ENCODE measurements at places on chromosomes 7 and 10. TPM values are rescaled to one million over a fixed set of nuclear protein-coding genes. Genes with fewer than 3 reads are reported as not detected.

RAPGEF5 gene
- total RNA-seq = 3.6 TPM

DNA sequence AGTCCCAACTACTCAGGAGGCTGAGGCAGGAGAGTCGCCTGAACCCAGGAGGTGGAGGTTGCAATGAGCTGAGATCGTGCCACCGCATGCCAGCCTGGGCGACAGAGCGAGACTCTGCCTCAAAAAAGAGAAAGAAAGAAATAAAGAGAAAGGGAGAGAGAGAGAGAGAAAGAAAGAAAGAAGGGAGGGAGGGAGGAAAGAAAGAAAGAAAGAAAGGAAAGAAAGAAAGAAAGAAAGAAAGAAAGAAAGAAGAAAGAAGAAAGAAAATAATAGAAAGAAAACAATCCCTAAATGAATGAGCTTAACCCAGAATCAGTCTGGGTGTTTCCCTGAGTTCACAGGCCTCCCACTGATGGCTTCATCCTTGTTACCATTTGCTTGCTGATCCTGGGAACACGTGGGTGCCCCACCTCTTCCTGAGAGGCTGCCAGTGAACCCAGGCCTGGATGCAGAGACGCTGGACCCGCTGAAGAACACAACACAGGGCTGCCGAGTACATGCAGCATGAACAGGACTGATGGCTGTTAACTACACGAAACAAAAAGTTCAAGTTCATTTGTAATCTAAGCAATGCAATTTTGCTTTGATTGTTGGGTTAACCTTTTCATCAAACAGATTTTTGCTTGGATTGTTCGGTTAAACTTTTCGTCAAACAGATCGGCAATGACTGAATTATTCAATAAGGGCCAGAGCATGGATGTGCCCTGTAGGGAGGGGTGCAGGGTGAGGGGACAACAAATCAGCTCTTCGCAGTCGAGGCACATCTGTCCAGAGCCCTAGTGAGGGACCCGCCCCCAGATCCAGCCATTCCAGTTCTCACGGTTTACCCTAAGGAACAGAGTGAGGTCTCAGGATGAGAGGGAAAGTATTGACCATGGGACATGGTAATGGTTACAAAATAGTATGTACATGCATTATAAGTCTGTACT, 11.5 kb downstream of the NPFFR1 start:
- peak; percentile 46 for DNase-seq
- H3K27ac ChIP-seq = peak overlapping the region; percentile 27
- H3K36me3 ChIP-seq = no peaks in the 10 kb centered on the region
- H3K4me1 ChIP-seq = peaks cover 13% of the 10 kb centered on the region

SEMA3E gene
- not detected for total RNA-seq

- H3K27ac ChIP-seq = peak overlapping the region; percentile 63
- H3K36me3 ChIP-seq = no peaks in the 10 kb centered on the region
- no peak overlapping the region for H3K4me3 ChIP-seq
- no peak for DNase-seq
Measured at GRCh38 chr7:150947241-150947745, 30.8 kb downstream of the KCNH2 start.

DNA sequence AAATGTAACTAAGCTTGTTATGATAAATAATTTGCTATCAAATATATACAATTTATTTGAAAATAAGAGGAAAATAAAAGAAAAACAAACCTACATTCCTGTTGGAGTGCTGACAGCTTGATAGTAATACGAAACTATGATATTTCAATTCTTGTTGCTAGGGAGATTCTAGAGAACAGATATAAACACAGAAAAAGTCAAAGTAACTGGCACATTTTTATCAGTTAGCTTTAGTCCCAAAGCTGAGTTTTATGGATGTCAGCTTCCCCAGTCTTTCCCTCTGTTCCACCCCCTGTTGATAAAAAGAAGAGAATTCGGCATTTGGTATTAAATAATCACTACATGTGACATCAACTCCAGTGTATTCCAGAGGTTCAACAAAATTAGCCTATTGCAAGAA, 1134.0 kb downstream of the XPNPEP1 start:
- no peaks in the 10 kb centered on the region for H3K36me3 ChIP-seq
- no peaks in the 10 kb centered on the region for H3K27me3 ChIP-seq
- DNase-seq = no peak

GRCh38 chr10:50561266-50561665, 62.5 kb downstream of the SGMS1 start:
- H3K4me1 ChIP-seq = peaks cover 60% of the 10 kb centered on the region
- H3K4me3 ChIP-seq = no peak overlapping the region
- DNase-seq = no peak
- H3K27ac ChIP-seq = peak overlapping the region; percentile 42

JAZF1 gene
- total RNA-seq = 0.87 TPM

PRKAG2 gene
- 56.7 TPM for total RNA-seq

DNA sequence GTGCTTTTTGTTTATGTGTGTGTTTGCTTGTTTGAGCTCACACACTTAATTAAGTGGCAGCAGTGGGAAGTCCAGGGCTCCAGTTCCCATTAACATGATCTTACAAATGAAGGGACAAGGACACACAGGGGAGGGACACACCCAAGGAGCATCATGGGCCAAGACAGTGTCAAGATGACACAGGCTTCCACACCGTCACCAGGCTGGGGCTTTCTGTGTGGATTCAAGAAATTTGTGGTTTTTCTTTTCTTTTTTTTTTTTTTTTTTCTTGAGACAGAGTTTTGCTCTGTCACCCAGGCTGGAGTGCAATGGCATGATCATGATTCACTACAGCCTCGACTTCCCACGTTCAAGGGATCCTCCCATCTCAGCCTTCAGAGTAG, 173.6 kb downstream of the KIAA1217 start:
- H3K4me3 ChIP-seq = no peak overlapping the region
- no peaks in the 10 kb centered on the region for H3K36me3 ChIP-seq
- DNase-seq = no peak

NACAD gene
- 3.0 TPM for total RNA-seq

- H3K27me3 ChIP-seq = no peaks in the 10 kb centered on the region
- no peak overlapping the region for H3K4me3 ChIP-seq
- no peak overlapping the region for H3K27ac ChIP-seq
- no peaks in the 10 kb centered on the region for H3K36me3 ChIP-seq
- no peaks in the 10 kb centered on the region for H3K4me1 ChIP-seq
Measured at GRCh38 chr10:51874131-51874530, 174.7 kb upstream of the CSTF2T start.

DNA sequence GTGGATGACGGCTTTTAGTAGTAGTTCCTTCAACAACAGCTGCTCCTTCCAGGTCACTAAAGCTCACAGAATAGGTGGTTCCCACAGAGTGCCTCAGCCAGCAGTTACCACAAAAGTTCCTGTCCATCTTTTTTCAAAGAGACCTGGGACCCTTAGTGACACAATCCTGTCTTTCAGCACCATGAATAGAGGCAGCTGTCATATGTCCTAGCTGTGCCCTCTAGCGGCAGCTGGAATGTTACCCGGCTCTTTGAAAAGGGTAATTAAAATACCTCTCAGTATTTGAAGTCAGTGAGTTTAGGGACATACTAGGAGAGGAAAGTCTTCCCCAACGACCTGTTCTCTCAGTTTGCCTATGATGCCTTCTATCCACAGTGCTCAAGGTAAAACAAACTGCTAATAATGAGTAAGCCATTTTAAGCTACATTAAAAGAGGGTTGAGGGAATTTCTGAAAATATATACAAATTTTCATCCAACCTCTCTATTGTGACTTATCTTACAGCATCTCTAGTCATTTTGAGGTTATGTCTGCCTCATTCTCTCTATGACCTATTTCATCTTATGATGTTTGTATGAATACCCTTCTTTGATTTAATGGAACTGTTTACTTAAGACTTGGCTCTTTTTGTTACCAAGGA, 290.8 kb downstream of the NXPH1 start:
- peak; percentile 63 for DNase-seq
- H3K36me3 ChIP-seq = no peaks in the 10 kb centered on the region
- no peaks in the 10 kb centered on the region for H3K27me3 ChIP-seq
- no peaks in the 10 kb centered on the region for H3K4me1 ChIP-seq
- H3K27ac ChIP-seq = no peak overlapping the region

All from stomach (tissue), 19 donors.